ENCODE measurements at places on chromosomes 12 and 14. TPM values are rescaled to one million over a fixed set of nuclear protein-coding genes. Genes with fewer than 3 reads are reported as not detected.
A peak's percentile ranks its signal among the peaks of the same experiment; 100 is the strongest.

Gene KLRC1
- total RNA-seq: not detected

Gene ENDOU
- not detected for total RNA-seq

Gene TBX3
- total RNA-seq: 8.8 TPM

Gene OAS2
- total RNA-seq: 9.1 TPM

Gene SMOC1
- total RNA-seq: 1.4 TPM

Gene RERG
- total RNA-seq: 2.8 TPM

Gene MMP14
- 423 TPM for total RNA-seq

Gene INSM2
- total RNA-seq: not detected

GRCh38 chr12:132161796-132162507, 17.7 kb downstream of the NOC4L start:
- DNase-seq: no peak

DNA sequence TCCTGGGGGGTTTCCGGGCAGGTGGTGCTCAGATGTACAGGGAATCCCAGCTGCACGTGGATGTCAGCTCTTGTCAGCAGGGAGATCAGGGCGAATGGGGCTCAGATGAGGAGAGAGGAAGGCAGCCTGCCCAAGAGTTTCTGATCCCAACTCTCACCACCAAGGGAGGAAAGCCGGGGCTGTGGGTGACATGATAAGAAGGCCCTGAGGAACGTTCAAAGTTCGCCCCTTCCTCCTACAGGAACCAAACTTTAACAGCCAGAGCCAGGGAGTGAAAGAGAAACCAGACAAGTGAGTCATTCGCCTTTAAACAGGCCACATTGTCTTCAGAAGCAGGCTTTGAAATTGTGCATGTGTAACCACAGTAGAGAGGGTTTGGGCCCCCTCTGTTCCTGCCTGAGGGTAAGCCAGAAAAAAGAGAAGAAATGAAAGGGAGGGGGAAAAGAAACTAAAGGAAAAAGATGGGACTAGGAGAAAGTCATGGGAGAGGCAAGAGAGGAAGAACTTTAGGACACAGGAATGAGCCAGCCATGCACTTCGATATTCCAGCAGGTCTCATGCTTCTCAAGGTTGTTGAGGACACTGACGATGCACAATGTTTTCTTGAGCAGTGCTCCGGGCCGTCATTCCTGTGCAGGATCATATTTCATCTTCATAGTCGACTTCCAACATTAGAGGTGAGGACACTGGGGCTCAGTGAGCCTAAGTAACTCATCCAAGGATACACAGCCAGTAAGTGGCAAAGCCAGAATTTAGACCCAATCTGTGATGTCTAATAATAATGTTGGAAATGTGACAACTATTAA, 691.4 kb upstream of the TBX3 start:
- DNase-seq: peak; percentile 0

DNA sequence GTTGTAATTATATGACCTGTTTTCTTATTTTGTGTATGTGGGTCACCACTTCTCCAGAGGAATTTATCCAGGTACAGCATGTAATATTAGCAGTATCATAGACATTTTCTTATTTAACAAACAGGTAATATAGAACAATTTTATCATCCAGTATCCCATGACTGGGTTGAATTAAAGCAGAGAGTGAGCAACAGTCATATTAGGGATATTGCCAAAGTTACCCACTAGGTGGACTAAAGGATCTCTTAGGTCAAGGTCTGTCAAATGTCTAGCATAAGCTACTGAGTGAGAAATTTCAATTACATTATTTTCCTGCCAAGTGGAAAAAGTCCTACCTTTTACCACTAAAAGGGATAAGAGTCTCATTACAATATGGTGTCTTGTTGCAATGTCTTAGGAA, 62.1 kb upstream of the TRIM9 start:
- DNase-seq: peak; percentile 64

DNA sequence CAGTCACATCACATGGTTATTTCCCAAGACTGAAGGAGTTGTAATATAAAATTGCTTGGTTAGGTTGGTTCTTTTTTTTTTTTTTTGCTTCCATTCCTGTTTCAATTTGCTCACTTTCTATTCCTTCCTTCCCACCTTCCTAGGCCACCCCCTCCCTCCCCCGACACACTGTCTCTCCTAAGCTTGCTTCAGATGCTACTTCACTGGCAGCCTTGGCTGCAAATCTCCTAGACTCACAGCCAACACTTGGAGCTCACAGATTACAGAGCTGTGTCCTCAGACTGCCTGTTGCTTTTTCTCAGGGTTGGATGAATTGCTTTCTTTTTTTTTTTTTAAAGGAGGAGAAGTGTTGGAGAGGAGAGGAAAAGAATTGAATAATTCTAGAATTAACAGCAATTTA, 77.3 kb upstream of the GRIN2B start:
- DNase-seq: no peak

DNA sequence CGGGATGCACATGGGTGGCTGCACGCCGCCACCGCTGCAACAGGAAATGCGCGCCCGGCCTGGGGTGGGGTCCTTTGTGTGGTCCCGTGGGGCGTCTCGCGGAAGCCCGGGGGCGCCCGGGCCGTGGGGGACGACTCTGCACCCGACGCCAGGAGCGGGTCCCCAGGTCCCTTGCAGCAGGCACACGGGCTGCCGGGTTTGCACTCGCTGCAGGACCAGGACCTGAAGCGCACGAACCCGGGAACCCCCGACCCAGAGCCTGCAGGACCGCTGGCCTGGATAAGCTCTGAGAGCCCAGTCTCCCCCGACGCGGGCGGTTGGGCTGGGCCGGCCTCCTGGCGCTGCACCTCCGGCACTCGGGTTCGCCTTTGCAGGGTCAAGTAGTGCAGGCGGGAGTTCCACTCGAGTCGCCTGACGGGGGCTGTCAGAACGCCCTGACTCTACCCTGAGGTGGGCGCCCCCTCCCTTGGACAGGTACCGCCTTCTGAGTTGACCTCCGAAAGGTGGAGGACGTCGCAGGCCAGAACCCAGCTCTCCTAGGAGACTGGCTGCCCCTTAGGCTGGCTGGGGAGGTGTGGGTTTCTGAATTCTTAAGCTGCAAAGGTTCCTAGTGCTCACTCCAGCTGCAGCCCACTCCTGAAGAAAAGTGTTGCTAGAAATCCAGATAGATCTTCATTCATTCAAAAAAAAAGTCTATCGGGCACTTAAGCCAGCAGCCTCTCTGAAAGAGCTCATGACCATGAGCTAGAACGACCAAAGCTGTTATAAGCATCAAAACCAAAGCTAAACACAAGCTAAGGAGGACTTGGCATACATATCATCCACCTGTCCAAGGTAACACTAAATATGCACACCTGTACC, 68.0 kb downstream of the RNF34 start:
- DNase-seq: peak; percentile 22

DNA sequence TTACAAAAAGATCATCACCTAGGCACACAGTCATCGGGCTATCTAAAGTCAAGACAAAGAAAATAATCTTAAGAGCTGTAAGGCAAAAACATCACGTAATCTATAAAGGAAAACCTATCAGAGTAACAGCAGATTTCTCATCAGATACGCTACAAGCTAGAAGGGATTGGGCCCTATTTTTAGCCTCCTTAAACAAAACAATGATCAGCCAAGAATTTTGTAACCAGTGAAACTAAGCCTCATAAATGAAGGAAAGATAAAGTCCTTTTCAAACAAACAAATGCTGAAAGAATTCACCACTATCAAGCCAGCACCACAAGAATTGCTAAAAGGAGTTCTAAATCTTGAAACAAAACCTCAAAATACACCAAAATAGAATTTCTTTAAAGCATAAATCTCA, 191.6 kb upstream of the BMP4 start:
- DNase-seq: no peak

DNA sequence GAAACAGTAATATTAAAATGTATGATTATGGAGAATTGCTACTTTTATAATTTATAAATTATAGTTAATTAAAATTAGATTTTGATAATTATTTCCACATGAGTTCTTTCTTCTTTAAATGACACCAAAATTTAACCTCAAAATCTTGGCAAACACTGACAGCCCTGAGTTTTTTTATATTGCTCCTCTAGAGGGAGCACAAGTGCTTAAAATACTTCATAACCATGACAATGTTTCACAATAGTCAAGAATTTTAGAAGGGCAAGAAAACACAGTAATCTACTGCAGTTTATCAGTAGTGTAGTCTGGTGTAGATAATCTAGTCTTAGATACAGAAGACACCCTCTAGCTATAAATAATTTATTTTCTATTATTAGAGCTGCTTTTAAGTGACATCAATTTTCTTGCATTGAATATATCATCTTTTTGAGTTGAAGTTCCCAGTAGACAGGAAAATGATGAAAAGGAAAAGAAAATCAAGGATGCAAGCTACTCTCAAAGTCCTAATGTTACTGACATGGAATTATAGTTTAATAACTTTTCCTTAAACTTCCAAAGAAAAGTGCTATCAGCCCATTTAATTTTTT, 14.3 kb upstream of the PTGER2 start:
- DNase-seq: peak; percentile 66

DNA sequence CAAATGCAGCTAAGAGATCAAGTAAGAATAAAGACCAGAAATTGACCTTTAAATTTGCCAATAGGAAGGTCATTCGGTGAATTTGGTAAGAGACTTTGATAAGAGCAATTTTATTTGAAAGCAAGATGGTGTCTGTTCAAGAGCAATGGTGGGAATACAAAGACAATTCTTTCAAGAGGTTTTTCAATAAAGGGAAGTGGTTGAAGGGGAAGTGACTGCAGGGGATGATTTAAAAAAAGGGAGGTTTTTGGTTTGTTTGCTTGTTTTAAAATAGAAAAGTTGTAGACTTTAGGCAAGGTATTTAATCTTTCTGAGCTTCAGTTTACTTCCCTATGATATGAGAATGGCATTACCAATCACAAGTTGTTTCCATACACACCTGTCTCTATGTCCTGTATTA, 4.3 kb upstream of the APPL2 start:
- DNase-seq: no peak

DNA sequence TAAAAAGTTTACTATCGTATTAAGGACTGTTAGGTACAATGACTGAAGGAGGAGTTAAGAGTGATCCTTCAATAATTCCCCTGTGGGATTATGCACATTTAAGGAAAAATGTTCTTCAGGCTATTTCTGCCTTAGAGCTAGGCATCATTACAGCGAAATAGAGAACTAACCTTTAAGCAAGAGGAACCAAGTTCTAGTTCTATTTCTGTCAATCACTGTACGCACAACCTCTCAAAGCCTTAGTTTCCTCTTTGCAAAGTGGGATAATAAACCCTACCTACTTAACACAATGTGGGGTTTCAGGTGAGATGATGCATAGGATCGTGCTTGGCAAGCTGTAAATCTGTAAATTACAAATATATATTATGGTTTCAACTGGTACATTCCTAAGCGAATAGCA, 15.4 kb downstream of the NTF3 start:
- no peak for DNase-seq

DNA sequence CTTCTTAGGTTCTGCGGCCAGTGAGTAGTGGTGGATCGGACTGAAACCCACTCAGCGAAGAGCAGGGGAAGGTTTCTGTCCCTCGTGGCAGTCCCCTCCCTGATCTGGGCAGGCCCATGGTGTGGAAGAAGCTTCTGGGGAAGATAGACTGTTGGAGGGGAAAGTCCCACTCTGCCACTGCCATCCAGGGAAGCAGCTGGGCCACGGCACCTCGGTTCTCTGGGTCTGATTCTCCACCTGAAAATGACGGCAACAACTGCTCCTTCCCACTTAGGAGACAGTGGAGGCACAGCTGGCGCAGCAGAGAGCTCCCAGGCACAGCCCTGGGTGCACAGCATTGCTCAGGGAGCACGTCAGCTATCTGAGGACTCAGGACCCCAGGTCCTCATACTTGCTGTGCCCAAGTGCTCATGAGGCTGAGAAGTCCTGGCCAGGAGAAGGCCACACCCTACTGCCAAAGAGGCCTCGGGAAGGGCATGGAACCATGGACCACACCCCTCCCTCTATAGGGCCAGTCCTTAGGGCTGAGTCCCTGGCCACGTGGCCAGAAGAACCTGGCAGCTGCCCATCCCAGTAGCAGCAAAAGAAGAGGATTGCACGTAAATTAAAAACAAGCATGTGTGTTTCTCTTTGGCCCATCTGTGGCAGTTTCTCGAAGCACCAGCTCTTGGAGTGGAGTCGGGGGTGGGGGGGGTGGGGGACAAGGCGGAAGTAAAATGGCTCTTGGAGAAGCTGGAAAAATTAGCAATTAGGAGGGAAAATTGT, 85.3 kb upstream of the BCL11B start:
- DNase-seq: no peak

DNA sequence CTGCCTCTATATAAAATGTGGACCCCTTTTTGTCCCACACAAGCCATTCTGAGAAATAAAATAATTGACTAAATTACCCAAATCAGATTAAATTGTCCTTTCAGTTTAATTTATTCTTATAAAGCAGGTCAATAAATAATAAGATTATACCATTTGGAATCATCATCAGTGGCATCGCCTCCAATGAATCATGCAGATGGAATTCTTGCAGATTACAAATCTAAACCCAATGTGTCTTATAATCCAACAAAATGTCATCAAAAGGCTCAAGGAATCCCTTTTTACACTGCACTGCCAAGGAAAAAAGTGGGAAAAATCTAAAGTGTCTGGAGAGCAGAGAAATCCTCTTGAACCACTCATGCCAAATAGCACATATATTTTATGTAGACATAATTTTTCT, 138.2 kb upstream of the TSPAN8 start:
- DNase-seq: no peak

DNA sequence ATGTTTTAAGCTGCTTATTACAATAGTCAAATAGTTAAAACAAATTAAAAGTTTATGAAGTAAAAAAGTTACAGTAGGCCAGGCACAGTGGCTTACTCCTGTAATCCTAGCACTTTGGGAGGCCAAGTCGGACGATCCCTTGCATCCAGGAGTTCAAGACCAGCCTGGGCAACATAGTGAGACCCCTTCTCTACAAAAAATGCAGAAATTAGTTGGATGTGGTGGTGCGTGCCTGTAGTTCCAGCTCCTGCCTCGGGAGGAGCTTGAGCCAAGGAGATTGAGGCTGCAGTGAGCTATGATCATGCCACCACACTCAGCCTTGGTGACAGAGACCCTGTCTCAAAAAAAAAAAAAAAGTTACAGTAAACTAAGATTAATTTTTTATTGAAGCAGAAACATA, 142.6 kb downstream of the MIPOL1 start:
- peak; percentile 4 for DNase-seq

DNA sequence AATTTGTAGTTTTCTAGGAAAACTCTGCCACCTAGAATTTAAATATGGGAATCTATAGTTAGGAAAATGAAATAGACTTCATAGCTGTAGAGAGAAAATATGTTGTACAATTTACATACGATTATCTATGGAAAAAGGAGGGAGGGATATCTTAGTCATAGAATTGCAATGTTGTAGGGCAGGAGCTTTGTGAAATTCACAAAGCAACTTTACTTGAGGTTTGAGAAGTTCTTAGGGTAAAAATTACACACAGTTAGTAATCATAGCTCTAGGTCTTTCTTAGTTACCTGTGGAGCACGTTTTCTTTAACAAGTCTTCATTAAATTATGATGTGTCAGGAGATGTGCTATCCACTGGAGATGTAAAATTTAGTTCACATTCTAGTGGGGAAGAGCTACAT, 61.4 kb upstream of the DBX2 start:
- DNase-seq: no peak

- no peak for DNase-seq
These were observed 142.0 kb downstream of the SEC23A start for GRCh38 chr14:38960946-38961531.
